ENCODE measurements at places on chromosomes 13 and 19.

DNA sequence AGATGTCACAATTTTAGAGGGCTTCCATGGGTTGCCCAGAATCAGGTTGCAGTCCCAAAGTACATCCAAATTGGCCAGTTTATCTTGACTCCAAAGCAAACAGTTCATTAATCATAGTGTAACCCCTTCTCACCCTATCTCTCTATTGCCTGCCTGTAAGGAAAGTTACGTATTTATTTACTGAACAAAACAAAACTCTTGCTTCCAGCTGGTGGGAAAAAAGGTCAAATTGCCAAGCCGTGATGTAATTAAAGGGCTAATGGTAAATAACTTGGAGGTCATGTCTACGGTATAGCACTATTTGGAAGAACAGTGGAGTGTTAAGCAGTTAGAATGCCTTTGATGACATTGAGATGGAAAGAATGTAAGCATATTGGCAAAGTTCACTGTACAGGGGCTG, 214.0 kb downstream of the DLEU7 start:
- DNase-seq: no peak

- DNase-seq: no peak
Measured at GRCh38 chr13:84864341-84864740, 934.9 kb downstream of the SLITRK6 start.

GRCh38 chr13:112179995-112180394, 113.0 kb downstream of the SOX1 start:
- DNase-seq: no peak

GRCh38 chr19:28397306-28397705, 815.6 kb downstream of the UQCRFS1 start:
- no peak for DNase-seq

- no peak for DNase-seq
Measured at GRCh38 chr13:34207334-34207733, 389.4 kb downstream of the RFC3 start.

GRCh38 chr19:46365561-46365960, 18.7 kb downstream of the PPP5C start:
- DNase-seq: no peak

GRCh38 chr19:752652-753517, 2.0 kb downstream of the MISP start:
- no peak for DNase-seq

- no peak for DNase-seq
Measured at GRCh38 chr13:21336609-21337349, 122.3 kb downstream of the ZDHHC20 start.

All from stimulated activated CD8-positive, alpha-beta memory T cell treated with anti-CD3 and anti-CD28 coated beads, Interleukin-4, amount 100 ng/mL, for 4 hours (primary cell).